Left forelimb (tissue), 1 donor: ENCODE measurements at places on chromosomes 7 and 10.

DNA sequence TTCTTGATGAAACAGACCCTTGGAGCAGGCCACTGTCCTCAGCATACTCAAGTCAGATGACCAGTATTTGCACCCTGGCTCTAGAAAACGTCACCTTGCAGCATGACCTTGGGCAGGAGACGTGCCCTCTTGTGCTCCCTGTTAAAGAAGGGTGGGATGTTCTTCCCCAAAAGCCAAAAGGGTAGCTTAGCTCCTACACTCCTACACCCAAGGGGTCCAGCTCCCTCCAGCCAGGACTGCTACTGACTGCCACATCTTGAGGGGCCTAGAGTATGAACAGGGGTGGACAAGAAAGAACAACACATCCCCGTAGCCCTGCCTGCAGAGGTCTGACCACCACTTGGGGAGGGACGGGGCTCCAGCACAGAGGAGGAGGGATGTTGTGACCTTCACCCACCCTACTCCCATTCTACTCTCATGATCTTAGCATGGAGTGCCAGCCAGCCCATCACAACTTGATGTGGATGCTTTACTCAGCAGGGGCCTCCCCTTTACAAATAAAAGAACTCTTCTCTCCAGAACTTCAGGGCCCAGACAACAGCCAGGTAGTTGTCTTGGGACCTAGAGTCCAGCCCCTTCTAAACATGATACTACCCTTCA is 165.3 kb upstream of the ZMIZ1 start:
- peak; percentile 54 for DNase-seq

DNA sequence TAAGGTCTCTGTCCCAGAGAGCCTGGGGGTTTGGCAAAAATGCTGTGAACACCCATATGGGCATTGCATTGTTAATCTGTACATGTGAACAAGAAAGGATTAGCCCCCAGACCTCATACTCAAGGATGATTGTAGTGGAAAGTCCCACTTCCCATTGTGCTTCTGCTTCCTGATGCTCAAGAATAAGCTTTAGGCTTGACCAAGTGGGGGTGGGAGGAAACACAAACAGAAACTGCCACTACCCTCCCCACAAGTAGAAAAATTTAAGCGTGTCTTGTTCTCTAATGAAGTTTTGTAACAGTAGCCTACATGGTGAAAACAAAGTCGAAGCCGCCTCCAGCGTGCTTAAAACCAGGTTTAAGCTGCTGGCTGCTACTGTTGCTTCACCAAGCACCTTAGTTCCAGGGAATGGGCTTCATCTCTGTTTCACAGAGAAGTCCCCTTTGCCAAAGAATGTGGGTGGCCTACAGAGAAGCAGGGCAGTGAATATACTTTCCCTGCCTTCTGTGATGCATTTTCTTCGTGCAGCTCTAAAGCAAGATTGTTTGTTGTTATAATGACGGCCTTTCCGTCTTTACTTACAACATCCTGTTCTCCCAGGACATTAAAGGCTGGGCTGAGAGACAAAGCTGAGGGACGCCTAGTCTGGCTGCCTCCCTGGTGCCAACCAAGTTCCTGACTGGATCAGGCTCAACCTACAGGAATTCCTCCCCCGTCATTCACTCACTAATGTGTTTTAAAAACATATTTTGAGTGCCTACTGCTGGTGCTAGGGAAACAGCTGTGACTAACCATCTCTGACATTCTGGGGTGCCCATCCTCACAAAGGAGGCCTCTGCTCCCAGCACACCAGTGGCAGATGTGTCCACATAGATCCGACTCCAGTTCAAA is 32.1 kb upstream of the CCSER2 start:
- DNase-seq, result no peak

DNA sequence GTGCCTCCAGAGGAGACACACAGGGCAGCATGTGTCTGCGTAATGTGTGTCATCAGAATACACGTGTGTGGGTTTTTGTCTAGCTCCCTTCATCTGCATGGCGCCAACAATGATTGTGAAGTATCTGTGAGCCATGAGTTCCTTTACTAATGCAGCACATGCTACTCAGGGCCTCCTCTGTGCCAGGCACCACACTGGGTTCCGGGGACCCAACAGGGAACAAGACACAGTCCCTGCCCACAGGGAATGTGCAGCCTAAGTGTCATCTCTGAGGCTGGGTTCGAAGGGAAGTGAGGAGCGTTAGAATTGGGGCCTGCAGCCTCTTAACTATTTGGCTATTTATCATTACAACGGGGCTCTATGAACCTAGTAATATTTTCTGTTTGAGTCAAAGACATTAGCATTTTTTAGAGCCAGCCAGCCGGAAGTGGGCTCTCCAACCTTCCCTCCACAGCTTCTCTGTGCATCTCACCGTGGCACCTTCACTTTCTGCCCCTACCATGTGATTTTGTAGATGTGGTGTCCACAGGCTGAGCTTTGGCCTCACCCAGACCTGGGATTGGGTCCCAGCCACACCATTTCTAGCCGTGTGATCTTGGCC is 43.9 kb upstream of the SRGN start:
- DNase-seq, result no peak

DNA sequence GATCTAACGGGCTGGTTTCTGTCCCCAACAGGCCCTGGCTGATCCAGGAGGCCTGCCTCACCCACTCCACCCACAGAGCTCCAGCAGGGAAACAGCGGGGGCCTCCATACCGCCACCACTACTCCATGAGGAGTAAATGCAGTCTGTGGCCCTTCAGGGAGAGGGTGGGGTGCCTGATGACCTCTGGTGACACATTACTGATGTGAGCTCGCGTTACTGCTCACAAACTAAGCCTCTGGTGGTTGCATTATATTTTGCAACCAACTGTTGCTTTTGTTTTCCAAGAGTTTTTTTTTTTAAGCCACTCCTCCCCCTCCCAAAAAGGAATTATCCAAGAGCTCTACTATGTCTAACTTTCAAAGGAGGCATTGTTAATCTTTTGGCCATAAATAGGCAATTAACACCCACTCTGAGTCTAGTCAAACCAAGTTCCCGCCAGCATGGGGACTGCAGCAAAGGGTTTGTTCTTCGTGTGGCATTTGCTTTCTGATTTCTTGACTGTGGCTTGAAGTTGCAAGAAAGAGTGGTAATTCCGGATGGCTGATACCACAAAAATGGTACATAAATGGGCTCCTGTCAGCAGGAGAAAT is 72.6 kb downstream of the FAM53B start:
- DNase-seq, result no peak

GRCh38 chr7:115008465-115009114 is 86.7 kb downstream of the MDFIC start:
- DNase-seq, result peak; percentile 77

DNA sequence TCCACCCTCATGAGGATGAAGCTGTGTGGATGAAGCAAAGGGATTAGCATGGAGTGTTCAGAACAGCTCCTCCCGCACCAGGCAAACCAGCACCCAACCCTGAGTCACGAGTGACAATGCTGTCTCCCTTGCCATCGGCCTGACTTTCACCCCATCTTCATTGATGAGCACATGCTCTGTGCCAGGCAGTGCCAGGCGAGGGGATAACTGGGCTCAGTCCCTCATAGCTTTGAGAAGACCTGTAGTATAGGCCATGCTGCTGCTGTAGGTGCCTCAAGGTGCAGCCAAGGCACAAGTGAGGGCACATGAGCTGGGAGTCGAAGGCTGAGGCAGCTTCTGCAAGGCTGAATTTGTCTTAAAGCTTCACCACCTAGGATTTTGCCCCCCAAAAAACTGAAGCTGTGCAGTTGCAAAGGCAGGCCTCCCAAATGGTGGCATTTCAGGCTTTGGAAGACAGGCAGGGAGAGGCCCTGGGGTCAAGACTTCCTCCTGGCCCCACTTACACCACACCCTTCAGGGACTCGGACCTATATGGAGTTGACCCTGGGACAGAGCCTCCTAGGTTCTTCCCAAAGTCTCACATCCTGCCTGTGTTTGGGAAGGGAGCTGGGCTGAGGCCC is 54.2 kb upstream of the GDF10 start:
- DNase-seq, result peak; percentile 8
